ENCODE measurements at places on chromosomes 6 and 20. TPM values are rescaled to one million over a fixed set of nuclear protein-coding genes. Genes with fewer than 3 reads are reported as not detected.

Gene POU3F2
- total RNA-seq: not detected

Gene ZSCAN9
- total RNA-seq: 2.0 TPM

Gene TFAP2A
- total RNA-seq: not detected

Gene PGC
- 0.14 TPM for total RNA-seq

Gene CRIP3
- total RNA-seq: not detected

Gene SRC
- 2.8 TPM for total RNA-seq

Gene TREML2
- 0.82 TPM for total RNA-seq

Gene RIOK1
- total RNA-seq: 95.9 TPM

Gene MUCL3
- 0.03 TPM for total RNA-seq

GRCh38 chr6:94736236-94736635 is 841.1 kb upstream of the MANEA start:
- DNase-seq: no peak

DNA sequence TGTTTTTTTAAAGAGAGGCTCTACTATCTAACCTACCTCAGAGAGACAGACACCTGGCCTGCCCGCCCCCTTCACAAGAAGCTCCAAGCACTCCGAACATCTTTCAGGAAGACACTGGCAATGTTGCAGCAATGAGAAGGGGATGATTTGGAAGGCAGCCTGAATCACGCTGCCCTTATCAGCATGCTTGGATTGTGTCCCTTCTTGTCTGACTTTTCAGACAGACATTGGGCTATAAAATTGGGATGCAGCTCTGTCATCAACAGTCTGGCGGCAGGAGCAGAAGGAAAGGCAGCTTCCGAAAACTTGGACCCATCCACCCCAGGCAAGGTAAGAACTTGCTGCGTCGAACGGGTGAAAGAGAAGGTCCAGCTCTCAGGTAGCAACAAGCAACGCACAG is 56.0 kb downstream of the CDK5RAP1 start:
- DNase-seq: no peak

DNA sequence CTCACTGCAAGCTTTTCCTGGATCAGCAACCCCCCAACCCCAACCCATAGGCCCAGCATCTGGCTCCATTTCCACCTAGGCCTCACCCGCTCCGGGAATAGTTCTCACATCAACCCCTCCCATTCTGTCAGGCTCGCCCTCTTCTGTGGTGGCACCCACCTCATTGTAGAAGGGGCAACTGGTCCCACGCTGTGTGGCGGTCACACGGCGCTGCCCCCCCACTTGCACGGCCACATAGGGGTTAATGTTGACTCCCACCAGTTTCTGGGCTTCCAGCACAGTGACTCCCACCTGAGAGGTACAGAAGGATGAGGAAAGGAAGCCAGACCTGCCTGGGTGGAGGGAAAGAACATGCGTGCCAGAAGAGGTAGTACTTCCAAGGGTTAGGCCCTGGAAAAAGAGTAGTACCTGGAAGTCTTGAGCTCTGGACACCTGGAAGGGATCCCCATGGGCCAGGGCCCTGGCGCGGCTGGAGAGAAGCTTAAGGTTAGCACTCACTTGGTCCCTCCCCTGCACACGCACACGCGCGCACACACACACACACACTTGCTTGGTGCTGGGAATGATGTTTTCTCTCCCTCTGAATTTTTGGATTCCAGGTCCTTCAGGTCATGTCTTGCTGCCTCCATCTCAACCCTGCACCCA is 12.7 kb upstream of the SPAG4 start:
- DNase-seq: no peak

- peak; percentile 21 for DNase-seq
These were observed 43.3 kb downstream of the SLC2A10 start for GRCh38 chr20:46752728-46753127.

- no peak for DNase-seq
These were observed 37.5 kb downstream of the SDHAF4 start for GRCh38 chr6:70604254-70604653.

DNA sequence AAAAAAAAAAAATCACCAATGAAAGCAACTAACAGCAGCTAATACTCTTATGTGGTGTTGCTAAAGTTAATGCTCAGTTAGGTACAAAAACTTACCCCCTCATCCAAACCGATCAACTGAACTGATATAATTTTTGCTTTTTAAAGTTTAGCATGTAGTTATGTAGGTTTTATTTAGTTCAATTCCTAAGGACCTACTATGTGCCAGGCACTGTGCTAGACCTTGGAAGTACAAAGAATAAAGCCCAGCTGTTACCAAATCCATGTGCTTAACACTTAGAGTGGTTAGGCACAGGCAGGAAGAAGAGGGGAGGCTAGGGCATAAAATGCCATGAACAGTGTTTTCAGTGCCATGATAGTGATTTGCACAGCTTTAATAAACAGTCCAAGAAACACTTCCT is 85.1 kb downstream of the PDSS2 start:
- DNase-seq: no peak

DNA sequence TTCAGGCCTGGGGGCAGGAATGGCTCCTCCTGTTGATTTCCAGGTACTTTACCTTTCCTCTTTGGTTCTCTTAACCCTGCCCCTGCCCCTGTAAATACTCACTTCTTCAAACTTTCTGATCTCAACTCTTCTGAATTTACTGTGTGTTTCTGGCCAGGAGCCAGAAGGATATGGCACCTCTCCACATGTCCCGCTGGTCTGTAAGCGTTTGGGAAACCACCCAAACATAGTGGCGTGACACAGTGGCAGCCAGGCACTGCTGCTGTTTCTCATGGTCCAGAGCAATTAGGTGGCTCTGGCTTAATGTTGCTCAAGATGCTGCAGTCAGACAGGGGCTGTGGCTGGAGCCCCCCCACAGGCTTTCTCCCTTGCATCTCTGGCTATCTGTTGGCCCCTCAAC is 374.5 kb downstream of the RNGTT start:
- no peak for DNase-seq

GRCh38 chr6:101779051-101779844 is 385.7 kb downstream of the GRIK2 start:
- DNase-seq: no peak

DNA sequence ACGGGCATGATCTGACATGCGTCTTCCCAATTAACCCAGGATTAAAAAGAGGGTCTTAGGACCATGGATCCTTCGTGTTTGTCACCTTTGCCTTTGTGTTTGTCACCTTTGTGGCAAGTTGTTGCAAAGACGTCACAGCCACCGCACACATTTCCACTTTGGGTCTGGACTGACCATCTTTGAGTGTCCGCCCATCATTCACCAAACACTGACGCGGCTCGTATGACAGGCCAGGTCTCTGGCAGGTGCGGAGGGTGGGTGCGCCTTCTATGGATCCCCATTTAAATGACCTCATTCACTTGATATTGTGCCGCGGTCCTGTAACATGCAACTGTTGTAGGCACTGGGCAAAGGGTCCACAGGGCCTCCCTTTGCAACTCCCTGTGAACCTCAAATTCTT is 404.1 kb downstream of the TAF4 start:
- DNase-seq: no peak

- no peak for DNase-seq
These were observed 166.8 kb downstream of the SAMD5 start for GRCh38 chr6:147675281-147675680.

DNA sequence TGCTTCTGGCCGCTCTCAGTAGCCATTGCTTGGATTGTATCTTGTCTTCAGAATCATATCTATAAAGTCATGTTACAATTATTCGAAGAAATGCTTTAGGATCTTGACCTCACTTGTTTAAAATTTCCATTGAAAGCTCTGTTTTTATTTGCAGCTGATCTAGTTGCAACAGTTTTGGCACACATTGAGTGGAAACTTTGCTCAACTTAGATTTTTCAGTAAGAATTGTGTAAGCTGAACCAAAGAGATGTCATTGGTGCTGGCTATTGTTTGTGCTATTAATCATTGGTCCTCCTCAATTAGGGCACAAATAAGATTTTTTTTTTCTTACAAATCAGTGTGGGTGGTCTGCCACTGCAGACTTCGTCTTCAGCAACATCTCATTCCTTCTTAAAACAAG is 649.2 kb downstream of the MMUT start:
- no peak for DNase-seq

GRCh38 chr6:121651420-121651819 is 216.0 kb downstream of the GJA1 start:
- DNase-seq: no peak

- DNase-seq: no peak
These were observed 24.1 kb downstream of the KLHL32 start for GRCh38 chr6:96948631-96949030.

DNA sequence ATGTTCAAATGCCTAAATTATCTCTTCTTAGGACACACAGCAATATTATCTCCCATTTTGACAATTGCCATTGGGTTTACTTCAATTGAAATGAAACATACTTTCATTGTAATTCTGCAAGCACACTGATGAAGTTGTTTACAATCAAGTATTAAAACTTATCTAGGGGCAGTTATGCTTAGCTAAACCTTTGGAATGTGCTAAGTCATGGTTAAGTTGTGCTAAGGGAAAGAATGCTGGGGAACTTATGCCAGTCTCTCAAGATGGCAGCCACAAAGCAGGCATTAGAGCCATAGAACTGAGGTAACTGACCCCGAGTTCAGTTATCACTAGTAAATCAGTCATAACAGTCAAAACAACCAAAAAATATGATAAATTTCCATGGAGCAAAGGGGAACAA is 59.1 kb upstream of the NT5E start:
- no peak for DNase-seq

DNA sequence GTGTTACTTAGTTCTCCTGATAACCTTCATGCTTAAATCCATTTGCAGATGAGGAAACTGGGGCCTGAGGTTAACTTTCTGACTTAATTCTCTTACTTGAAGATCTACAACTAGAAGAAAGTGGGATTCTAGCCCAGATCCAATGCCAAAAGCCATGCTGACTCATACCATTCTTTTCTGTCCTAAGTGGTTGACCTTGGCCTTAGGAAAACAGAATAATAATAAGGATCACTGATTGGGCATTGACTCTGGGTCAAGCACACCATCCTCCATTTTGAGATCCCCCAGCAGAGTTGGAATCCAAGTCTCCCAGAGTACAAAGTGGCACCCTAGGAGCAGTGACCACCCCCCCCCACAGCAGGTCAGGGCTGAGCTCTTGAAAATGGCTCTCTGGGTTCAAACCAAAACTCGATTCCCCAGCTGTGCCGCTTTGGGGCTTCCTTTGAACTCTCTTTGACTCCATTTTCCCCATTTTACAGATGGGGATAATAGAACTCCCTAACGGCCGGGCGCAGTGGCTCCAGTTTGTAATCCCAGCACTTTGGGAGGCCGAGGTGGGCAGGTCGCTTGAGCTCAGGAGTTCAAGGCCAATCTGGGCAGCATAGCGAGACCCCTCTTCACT is 12.8 kb upstream of the ZNF217 start:
- DNase-seq: no peak

DNA sequence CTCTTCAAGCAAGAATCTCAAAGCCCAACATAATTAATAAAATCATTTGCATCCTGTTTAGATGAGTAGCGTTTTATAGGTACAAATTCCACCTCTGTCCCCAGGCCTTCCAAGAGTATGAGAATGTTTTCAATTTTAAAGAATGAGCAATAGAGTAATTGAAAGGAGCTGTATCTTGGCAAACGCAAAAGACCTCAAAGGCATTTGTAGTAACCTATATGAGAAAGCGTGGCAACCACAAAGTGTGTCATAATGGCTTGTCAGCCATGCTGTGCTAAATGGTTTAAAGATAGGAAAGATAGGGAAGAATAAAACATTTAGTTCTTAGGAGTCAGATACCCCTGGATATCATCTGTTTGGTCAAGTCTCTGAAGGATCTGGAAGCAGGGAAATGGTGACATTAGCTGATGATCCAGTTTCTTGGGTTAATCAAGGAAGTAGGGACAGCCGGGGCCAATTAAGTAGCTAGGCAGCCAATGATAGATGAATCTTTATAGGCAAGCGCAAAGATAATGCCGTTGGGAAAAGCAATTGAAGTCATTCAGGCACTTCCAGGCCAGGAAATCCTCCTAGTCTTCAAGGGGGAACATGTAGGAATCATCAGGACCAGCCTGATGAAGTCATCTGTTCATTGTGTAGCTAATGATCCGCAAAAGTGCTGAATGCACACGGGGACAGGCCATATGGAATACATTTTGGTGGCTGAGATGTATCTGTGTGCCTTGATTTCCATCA is 71.5 kb upstream of the ISM1 start:
- no peak for DNase-seq

DNA sequence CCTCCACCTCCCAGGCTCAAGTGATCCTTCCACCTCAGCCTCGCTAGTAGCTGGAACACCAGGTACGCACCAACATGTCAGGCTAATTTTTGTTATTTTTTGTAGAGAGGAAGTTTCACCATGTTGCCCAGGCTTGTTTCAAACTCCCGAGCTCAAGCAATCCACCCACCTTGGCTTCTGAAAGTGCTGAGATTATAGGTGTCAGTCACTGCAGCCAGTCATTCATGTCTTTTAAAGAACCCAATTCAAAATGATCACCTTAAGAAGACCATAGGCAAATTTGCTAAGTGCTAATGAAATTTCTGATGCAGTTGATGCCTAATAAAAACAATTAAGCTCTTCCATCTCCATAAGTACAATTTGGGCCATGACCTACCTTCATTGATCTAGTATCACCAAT is 2.6 kb upstream of the VNN2 start:
- DNase-seq: no peak

DNA sequence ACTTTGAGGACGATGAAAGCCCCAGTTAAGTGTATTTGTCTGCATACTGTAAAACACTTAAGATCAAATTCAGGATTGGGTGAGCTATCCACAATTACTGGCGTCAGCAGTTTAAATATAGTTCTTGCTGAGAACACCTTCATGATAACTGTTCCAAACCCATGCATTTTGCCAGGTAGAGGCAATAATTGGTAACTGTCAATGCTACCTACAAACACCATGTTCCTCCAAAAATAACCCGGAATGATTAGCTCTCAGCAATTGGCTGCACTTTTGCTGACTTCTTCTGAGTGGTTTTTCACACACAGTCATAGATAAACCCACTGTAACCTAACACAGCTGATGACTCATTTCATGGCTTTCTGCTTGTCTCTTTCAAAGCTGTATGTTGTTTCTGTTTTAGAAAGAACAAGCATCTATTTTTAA is 1358.6 kb upstream of the GJE1 start:
- DNase-seq: no peak
